ENCODE measurements at places on chromosomes 1 and 21.

DNA sequence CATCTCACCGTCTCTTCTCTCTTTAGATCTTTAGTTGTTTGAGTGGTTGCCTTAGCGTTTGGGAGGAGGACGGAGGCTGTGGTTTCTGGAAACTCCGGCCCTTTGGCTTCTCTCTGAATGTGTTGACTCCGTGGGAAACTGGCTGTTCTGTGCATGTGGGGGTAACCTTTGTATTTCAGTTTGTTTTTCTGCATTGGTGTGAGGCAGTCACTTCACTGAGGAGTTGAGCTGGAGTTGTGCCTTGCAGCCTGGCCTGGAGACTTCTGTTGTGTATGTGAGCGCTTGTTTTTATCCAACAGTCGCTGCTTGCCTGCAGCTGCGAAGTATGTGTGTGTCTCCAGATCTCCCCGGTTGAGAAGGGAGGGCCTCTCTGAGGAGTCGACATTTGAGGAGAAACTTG lies 33.6 kb downstream of the CLDN14 start:
- no peak for DNase-seq

DNA sequence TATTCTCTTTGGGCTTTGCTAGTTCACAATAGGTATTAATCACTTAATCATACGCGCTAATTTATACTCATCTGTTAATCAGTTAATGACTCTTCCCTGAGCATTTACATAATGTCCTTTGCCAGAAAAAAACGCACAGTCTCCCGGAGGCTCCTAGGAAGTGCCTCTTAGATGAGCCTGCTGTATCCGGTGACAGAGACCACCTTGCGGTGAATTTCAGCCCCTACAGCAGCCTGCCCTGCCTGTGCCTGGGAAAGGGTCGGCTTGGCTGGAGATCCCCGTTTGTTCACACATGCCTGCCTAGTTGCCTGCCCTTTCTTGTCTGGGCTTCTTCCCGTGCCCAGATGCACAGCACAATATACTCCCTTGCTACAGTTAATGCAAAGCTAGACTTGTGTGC lies 152.9 kb downstream of the ZBTB18 start:
- DNase-seq = no peak

DNA sequence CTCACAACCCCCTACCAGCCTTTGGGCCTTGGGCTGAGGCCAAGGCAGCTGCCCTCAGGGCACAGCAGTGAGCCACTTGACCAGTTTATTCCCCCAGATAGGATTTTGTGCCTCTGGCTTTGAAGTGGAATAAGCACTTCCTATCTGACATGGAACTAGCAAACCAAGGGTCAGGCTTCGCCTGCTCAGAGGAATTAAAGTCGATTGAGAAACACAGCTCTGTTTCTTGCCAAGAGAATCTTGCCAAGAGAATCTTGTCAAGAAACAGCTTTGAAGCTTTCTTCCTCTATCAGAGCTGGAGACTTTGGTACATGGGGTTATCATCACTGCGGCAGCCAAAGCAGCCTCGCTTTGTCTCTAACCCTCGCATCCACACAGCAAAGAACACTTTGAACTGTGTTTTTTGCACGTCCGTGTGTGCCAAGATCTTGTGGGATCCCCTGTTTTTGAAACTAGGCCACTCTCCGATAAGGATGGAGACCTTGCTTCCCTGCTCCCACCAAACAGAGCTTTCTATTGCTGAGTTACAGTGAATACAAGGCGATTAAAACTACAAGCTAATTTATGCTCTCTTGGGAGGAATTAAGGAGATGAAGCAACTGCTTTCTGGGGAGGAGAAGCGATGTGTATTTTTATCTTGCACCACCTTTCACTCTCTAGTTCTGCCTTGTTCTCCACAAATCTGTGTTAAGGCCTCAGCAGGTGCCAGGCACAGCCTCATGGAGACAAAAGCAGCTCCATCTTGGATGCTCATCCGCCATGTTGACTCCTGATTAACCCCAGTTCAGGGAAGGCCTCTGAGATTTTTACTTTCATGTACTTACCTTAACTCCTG lies 67.3 kb downstream of the RHOU start:
- no peak for DNase-seq

DNA sequence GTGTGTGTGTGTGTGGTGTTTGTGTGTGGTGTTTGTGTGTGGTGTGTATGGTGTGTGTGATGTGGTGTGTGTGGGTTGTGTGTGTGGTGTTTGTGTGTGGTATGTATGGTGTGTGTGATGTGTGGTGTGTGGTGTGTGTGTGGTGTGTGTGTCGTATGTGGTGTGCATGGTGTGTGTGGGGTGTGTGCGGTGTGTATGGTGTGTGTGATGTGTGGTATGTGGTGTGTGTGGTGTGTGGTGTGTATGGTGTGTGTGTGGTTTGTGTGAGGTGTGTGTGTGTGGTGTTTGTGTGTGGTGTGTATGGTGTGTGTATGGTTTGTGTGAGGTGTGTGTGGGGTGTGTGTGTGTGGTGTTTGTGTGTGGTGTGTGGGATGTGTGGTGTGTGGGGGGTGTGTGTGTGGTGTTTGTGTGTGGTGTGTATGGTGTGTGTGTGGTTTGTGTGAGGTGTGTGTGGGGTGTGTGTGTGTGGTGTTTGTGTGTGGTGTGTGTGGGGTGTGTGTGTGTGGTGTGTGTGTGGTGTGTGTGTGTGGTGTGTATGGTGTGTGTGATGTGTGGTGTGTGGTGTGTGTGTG lies 106.2 kb upstream of the ADAR start:
- no peak for DNase-seq

- no peak for DNase-seq
These were observed 54.0 kb downstream of the ZNF281 start for GRCh38 chr1:200355801-200356200.

DNA sequence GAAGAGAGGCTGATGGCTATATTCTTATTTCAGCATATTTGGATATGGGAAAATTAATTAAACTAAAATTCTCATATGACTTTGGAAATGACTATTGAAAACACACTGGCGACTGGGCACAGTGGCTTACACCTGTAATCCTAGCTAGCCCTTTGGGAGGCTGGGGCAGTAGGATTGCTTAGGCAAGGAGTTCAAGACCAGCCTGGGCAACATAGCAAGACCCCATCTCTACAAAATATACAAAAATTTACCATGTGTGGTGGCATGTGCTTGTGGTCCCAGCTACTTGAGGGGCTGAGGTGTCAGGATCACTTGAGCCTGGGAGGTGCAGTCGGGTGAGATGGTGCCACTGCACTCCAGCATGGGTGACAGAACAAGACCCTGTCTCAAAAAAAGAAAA lies 26.2 kb downstream of the HS2ST1 start:
- no peak for DNase-seq

- DNase-seq = no peak
These were observed 151.1 kb downstream of the LYPLAL1 start for GRCh38 chr1:219324629-219325367.

GRCh38 chr1:53025034-53025768 lies 36.8 kb upstream of the PODN start:
- no peak for DNase-seq

GRCh38 chr1:156895927-156896326 lies 2.4 kb downstream of the PEAR1 start:
- DNase-seq = no peak

DNA sequence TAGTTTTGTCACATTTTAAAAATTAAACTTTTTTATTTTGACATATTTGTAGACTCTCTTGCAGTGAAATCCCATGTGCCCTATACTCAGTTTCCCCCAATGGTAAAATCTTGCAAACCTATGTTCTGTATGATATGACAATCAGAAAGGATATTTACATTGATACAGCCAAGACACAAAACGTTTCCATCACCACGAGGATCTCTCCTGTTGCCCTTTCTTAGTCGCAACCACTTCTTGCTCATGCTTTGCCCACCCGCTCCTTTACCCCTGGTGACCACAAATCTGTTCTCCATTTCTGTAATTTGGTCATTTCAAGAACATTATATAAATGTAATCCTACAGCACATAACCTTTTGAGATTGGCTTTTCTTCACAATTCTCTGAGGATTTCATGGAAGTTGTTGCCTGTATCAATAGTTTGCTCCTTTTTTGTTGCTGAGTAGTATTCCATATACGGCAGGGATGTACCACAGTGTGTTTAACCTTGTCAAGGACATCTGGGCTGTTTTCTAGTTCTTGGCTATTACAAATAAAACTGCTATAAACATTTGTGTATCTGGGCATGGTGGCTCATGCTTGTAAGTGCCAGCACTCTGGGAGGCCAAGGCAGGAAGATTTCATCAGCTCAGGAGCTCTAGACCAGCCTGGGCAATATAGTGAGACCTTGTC lies 14.0 kb upstream of the BATF3 start:
- no peak for DNase-seq

DNA sequence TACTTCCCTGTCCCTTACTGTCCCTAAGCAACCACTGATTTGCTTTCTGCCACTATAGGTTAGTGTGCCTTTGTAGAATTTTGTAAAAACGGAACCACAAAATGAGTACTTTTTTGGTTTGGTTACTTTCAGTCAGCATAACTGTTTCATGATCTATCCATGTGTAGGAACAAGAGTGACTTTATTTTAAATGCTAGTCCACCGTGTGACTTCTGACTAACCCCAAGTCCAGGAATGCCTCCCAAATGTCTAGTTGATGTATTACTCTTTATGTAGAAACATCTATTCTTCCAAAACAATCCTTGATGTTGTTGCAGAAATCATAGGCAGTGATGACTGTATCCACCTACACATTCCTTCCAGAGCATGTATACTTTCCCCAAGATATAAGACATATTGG lies 21.3 kb downstream of the ATPAF1 start:
- no peak for DNase-seq

DNA sequence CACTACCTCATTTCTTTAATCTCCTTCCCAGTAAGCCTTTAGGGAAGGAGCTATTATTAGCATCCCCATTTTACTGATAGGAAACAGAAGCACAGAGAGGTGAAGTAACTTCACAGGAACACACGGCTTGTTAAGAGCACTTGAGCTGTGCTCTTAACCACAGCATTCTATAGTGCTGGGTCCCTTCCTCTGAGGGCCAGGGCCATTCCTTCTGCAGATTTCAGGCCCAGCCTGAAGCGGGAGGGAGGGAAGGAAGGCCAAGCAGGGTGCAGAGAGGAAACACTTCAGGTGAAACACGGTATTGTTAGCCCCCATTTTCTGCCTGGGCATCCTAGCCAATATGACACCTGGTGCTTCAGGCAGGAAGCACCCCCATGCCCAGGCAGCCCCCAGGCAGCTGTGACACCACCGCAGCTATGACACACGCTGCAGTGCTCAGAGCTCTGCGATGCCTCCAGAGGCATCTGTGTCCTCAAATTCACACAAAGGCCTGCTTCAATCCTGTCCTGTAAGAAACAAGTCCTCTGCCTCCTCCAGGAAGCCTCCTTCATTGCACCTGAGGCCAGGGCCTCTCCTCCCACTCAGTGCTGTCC lies 4.5 kb upstream of the EXTL1 start:
- no peak for DNase-seq

GRCh38 chr1:2611031-2611501 lies 21.8 kb downstream of the MMEL1 start:
- no peak for DNase-seq

DNA sequence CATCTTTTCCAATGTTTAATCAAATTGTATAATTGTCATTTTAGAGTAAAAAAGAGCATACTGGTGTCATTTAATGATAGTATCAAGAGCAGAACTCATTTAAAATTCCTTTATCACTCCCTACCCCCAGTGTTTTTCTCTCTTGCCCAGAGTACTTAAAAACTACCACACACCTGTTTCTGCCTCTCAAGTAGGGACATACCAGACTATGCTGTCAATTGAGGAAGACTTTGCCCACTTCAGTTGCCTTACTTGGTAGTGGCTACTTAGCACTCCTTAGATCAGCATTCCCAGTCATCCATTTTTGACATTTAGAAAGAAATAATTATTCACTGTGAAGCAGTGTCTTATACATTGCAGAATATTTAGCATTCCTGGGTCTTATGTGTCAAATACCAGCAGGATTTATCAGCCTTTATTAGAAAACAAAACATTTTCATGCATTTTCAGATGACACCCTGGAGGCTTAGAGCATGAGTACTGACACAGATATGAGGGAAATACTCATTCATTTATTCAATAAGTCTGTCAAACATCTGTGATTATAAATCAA lies 127.5 kb upstream of the RGS1 start:
- no peak for DNase-seq

DNA sequence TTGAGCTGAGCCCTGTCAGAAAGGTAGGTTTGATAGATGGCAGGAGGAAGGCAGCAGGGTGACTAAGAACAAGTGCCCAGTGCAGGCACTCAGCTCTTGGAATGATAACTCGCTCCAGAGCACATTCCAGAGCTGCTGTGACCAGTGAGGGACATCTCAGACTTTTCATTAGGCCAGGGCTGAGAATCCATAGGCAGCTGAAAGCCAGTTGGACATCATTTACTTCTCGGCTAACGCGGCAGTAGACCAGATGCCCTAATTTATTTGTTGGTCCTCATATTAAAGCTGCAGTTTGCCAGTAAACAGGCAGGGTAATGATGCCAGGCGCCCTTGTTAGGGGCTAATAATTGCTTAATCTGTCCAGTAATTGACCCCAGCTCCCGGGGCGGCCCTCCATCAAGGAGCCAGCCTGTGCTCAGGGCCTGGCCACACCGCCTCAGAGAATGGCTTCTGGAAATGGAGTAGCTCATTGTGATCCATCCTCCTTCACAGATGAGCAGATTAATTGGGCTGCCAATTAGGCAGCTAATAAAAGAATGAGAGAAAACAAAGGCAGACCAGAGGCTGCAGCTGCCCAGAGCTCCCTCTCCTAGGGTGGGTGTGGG lies 122.0 kb downstream of the BEND5 start:
- no peak for DNase-seq

DNA sequence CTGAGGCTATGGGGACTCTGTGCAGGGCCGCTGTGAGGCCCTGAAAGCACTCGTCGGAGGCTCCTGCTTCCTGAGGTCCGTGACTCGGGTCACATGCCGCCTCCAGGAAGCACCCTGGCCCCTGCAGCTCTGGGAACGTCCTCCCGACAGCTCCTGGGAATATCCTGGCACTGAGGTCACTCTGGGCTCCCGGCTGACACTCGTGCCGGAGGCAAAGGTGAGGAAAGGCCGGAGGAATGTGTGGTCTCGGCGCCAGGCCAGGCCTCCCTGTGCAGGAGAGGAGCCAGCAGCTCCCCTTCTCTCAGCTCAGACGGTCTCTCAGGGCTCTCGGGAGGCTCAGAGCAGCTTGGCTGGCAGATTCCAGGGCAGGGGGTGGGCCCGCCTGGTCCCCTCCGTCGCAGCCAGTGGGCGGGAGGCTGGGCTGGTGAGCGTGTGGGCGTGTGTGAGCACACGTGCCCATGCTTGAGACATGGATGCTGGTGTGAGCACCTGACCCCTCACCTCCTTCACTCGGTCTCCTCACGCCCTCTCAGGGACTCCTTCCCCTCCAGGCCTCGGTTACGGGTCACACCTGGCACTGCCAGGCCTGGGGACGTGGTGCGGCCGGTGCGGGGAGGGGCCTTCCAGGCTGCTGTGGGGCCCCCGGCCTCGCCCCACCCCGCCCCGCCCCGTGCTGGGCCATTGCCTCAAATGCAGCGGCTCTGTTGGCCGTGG lies 5.5 kb upstream of the RNF223 start:
- no peak for DNase-seq

DNA sequence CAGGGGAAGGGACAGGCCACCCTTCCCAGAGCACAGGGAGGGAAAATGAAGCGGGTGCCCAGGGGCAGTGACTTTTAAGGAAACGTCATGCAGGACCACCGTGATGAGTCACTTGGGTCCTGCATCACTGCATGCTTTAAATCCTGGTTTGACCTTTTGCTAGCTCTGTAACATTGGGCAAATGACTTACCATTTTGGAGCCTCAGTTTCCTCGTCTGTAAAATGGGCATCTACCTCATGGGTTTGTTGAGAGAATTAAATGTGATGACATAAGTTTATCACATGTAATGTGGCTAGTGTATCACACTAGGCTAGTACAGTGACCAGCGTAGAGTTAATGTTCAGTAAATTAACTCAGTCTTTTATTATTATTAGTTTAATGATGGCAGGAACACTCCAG lies 114.8 kb upstream of the IGSF21 start:
- no peak for DNase-seq

Measured in activated naive CD4-positive, alpha-beta T cell (primary cell).